H9 (cell line): ENCODE measurements at places on chromosomes 7 and 10. TPM values are rescaled to one million over a fixed set of nuclear protein-coding genes. Genes with fewer than 3 reads are reported as not detected.

GRCh38 chr10:95419399-95419798, 128.6 kb upstream of the PDLIM1 start:
- no peak overlapping the region for H3K4me3 ChIP-seq
- H3K27me3 ChIP-seq = no peaks in the 10 kb centered on the region
- H3K36me3 ChIP-seq = no peaks in the 10 kb centered on the region
- DNase-seq = no peak

- no peak overlapping the region for H3K27ac ChIP-seq
- H3K36me3 ChIP-seq = no peaks in the 10 kb centered on the region
- H3K4me3 ChIP-seq = no peak overlapping the region
- H3K4me1 ChIP-seq = no peaks in the 10 kb centered on the region
- H3K27me3 ChIP-seq = no peaks in the 10 kb centered on the region
These were observed 695.6 kb upstream of the IGFBP3 start for GRCh38 chr7:46616636-46617035.

DNA sequence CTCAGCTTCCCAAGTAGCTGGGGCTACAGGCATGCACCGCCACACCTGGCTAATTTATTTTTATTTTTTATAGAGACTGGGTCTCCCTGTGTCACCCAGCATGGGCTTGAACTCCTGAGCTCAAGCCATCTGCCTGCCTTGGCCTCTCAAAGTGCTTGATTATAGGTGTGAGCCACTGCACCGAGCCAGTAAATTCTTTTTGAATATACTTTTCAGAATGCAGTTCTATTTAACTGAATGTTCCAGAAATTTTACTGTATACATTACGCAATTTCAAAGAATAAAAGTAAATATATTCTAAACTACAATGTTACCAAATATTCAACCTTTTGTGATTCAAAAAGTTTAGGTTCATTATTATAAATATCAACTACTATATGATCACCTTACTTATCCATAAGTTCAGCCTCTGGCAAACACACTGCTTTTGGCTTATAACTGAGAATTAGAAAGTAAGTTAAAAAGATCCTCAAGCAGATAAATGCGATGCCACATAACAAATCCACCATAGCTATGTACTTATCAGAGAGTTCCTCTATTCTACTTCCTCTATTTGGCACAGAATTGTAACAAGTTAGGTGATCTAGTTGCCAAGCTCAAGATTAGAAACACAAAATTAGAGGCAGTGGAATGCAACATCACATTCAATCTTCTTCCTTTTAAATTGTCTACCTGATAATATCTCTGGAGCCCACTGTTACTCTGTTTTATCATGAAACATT, 118.2 kb downstream of the ANK3 start:
- no peak overlapping the region for H3K4me3 ChIP-seq
- no peaks in the 10 kb centered on the region for H3K4me1 ChIP-seq
- no peaks in the 10 kb centered on the region for H3K27me3 ChIP-seq
- H3K36me3 ChIP-seq = no peaks in the 10 kb centered on the region

- peaks cover 12% of the 10 kb centered on the region; the same call in 1 of the 2 replicates for H3K4me1 ChIP-seq
- H3K36me3 ChIP-seq = peaks cover 4% of the 10 kb centered on the region
- H3K27me3 ChIP-seq = no peaks in the 10 kb centered on the region
- no peak overlapping the region for H3K4me3 ChIP-seq
- no peak for DNase-seq
- no peak overlapping the region for H3K27ac ChIP-seq
These were observed 74.4 kb downstream of the CHST15 start for GRCh38 chr10:124018886-124019525.

DNA sequence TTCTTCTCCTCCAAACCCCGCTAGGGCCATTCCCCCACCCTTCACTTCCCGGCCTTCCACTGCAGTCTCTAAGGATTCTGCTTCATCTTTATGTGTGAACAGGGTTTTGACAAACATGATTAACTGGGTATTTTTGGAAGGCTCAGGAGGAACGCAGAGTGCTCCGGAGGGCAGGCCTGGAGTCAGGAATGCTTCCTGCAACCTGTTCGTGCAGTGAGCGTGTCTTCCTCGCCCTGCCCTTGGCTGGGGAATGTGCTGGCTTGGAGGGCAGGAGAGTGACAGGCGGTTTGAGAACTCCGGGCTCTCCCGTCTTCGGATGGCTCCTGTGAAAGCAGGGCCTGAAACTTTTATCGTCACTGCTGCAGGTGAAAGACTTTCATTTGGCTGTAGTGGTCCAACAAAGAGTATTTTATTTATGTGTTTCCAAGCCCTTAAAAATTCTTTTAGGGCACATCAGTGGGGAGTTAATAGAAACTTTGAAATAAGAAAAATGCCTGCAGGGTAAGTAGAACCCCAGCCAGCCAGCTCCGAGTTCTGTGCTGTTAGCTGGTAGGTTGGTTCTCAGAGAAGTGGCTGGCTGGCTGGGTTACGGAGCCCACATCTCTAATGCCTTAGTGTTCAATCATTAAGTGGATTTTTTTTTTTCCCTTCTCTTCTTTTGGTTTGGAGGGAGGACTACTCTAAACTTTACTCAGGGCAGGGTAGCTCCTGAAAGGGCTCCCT, 51.0 kb downstream of the TCF7L2 start:
- no peak overlapping the region for H3K27ac ChIP-seq
- peaks cover 36% of the 10 kb centered on the region for H3K36me3 ChIP-seq
- no peaks in the 10 kb centered on the region for H3K27me3 ChIP-seq
- no peak for DNase-seq
- H3K4me1 ChIP-seq = peaks cover 10% of the 10 kb centered on the region; the same call in 1 of the 2 replicates

DNA sequence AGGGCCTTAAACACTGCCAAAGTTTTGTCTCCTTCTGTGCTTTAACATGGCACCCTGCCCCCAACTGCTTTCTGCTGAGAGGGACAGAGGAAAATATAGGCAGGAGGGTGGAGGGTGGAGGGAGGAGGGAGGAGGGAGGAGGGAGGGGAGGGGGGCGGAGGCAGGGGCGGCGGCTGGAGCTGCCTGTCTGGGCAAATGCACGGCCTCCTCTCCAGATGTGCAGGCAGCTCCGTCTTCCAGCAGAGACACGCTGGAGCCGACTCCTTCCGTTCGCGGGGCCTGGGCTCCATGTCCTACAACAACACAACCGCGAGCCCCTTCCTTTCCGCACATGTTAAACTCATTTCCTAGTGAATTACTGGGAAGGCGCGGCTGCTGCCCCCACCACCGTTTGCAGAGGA, 14.2 kb downstream of the EBF3 start:
- DNase-seq = peak; percentile 75
- H3K27ac ChIP-seq = no peak overlapping the region
- no peaks in the 10 kb centered on the region for H3K36me3 ChIP-seq
- peak overlapping the region; percentile 72 for H3K4me3 ChIP-seq
- H3K27me3 ChIP-seq = peaks cover 8% of the 10 kb centered on the region; the same call in 1 of the 2 replicates

GRCh38 chr7:13312307-13312706, 624.9 kb downstream of the ARL4A start:
- peaks cover 50% of the 10 kb centered on the region for H3K36me3 ChIP-seq
- no peak overlapping the region for H3K4me3 ChIP-seq
- DNase-seq = no peak
- H3K27me3 ChIP-seq = no peaks in the 10 kb centered on the region

DNA sequence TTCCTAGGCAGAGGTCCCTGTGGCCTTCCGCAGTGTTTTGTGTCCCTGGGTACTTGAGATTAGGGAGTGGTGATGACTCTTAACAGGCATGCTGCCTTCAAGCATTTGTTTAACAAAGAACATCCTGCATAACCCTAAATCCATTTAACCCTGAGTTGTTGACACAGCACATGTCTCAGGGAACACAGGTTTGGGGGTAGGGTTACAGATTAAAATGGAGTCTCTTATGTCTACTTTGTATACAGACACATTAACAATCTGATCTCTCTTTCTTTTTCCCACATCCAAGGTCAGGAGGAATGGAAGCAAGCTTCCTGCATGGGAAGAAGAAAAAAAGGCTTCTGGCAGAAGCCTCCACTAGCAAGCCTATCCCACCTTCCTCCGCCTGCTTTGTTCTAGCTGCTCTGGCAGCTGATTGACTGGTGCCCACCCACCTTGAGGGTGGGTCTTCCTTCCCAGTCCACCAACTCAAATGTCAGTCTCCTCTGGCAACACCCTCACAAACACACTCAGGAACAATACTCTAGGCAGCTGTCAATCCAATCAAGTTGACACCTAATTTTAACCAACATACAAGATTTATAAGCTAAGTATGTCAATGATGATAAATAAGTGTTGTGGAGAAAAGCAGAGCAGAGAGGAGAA, 176.5 kb upstream of the CCZ1B start:
- DNase-seq = peak; percentile 67
- H3K4me3 ChIP-seq = no peak overlapping the region
- H3K27ac ChIP-seq = no peak overlapping the region
- H3K27me3 ChIP-seq = no peaks in the 10 kb centered on the region; the same call in 1 of the 2 replicates

- no peak overlapping the region for H3K4me3 ChIP-seq
- no peaks in the 10 kb centered on the region for H3K36me3 ChIP-seq
- no peaks in the 10 kb centered on the region for H3K4me1 ChIP-seq
- no peak for DNase-seq
These were observed 199.4 kb downstream of the DYNC1I1 start for GRCh38 chr7:95971716-95972115.

DNA sequence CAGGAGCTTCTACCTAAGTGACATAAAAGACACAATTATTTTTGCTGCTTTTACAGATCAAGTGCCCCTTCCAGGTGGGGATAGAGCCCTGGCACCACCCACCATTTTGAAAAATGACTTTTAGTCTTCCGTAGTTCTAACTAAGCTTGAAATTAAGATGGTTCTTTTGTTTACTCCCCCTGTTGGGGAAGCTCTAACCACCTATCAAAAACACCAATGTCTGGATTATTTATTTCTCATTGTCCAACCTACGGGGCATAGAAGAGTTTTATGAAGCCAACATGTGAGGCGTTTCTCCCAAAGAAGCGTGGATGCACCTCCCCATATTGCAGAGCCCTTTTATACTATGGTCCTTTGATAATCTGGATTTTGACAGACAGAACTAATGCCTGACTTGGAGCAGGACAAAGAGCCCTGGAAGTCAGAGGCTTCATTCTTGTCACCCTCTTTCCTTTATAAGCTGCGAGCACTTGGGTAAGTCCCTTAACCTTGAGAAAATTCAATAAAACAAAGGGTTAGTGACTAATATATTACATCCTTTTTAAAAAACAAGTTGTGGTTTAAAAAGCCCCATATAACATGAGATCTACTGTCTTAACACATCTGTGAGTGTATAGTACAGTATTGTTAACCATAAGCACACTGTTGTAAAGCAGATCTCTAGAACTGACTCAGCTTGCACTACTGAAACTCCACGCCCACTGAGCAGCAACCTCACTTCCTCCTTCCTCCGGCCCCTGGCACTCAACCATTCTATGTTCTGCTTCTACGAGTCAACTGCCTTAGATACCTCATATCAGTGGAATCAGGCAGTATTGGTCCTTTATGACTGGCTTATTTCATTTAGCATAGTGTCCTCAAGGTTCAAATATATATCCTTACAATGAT, 67.5 kb downstream of the ATXN7L1 start:
- DNase-seq = no peak
- H3K36me3 ChIP-seq = no peaks in the 10 kb centered on the region; the same call in 2 of the 3 replicates
- no peak overlapping the region for H3K27ac ChIP-seq
- H3K4me3 ChIP-seq = no peak overlapping the region
- H3K4me1 ChIP-seq = peaks cover 3% of the 10 kb centered on the region; the same call in 1 of the 2 replicates

DNA sequence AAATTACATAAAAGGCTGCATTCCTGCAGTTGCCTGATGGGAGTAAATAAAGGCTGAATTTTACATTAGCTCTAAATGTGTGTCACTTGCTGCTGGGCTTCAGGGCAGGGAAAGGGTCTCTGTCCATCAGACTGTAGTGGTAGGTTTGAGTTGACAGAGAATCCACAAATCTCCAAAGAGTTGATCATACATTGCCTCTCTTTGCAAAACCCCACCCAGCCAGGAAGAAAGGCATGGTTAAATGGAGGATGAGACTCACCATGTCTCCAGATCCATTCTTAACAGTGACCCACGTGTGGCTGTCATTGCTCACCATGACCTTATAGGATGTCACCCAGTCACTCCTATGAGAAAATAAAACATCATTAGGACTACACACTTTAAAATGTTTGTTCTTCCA, 92.8 kb downstream of the CPXM2 start:
- H3K36me3 ChIP-seq = no peaks in the 10 kb centered on the region; the same call in 1 of the 2 replicates
- no peak for DNase-seq
- peaks cover 14% of the 10 kb centered on the region for H3K4me1 ChIP-seq
- no peak overlapping the region for H3K4me3 ChIP-seq

GRCh38 chr10:16653224-16653623, 131.5 kb upstream of the C1QL3 start:
- H3K27ac ChIP-seq = no peak overlapping the region
- H3K27me3 ChIP-seq = no peaks in the 10 kb centered on the region
- no peak overlapping the region for H3K4me3 ChIP-seq
- no peak for DNase-seq

DNA sequence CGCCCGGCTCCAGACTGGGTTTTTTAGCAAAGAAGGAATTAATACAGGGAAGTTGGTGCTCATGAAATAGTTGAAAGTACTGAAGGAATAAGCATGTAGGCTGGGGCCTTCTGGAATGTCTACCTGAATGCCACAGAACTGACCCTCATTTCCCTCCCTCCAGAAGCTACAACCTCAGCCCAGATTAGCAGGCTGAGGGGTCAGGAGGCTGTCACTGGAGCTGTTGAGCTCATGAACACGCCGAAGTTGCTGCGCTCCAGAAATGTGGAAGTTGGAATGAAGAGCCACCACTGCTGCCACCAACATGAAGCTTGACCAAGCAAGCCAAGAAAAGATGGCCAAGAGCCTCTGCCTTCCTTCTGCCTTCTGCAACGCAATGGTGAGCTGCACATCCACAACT, 52.2 kb upstream of the KMT2E start:
- no peak overlapping the region for H3K4me3 ChIP-seq
- H3K4me1 ChIP-seq = no peaks in the 10 kb centered on the region
- peaks cover 4% of the 10 kb centered on the region; the same call in 2 of the 3 replicates for H3K36me3 ChIP-seq

GRCh38 chr10:29888321-29888720, 171.1 kb downstream of the JCAD start:
- no peak for DNase-seq
- H3K4me3 ChIP-seq = no peak overlapping the region
- H3K36me3 ChIP-seq = no peaks in the 10 kb centered on the region
- no peak overlapping the region for H3K27ac ChIP-seq
- H3K27me3 ChIP-seq = no peaks in the 10 kb centered on the region

- no peaks in the 10 kb centered on the region for H3K36me3 ChIP-seq
- H3K27me3 ChIP-seq = no peaks in the 10 kb centered on the region
- H3K27ac ChIP-seq = no peak overlapping the region
- no peak for DNase-seq
- H3K4me1 ChIP-seq = no peaks in the 10 kb centered on the region
- H3K4me3 ChIP-seq = no peak overlapping the region
These were observed 181.2 kb upstream of the NOBOX start for GRCh38 chr7:144584726-144585125.

GRCh38 chr7:184294-185264, 7.8 kb upstream of the FAM20C start:
- no peak for DNase-seq
- H3K36me3 ChIP-seq = no peaks in the 10 kb centered on the region
- no peak overlapping the region for H3K27ac ChIP-seq
- peaks cover 6% of the 10 kb centered on the region; the same call in 1 of the 2 replicates for H3K4me1 ChIP-seq

The HBP1 gene
- 27.6 TPM in 2 replicates for total RNA-seq

The WIPF3 gene
- 11.6 and 11.8 TPM in 2 replicates for total RNA-seq

The AKR1C8 gene
- total RNA-seq = not detected in 2 replicates

The NPS gene
- not detected in 2 replicates for total RNA-seq

The C10orf105 gene
- 0.24 and 0.26 TPM in 2 replicates for total RNA-seq

The ZPBP gene
- total RNA-seq = not detected in 2 replicates

The NEBL gene
- total RNA-seq = 20.4 and 20.9 TPM in 2 replicates
